ENCODE measurements at places on chromosomes 4 and X.

DNA sequence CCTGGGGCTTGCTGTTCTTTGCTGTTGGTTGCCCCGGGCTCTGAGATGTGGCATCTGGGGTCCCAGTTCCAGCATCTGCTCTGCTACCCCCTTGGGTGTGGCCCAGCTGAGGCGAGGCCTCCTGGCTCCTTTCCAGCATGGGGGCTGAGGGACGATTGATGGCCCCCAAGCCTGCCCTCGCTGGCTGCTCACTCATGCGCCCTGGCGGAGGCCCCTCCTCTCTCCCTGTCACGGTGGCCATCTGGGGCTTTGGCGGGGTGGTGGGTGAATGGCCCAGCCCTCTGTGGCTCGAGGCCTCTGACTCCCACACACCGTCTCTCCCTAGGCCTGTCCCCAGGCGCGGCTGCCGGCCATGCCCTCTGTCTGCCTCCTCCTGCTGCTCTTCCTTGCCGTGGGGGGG is 1.8 kb downstream of the PLXNA3 start:
- DNase-seq, result no peak

- no peak for DNase-seq
Measured at GRCh38 chr4:15063341-15063740, 61.1 kb downstream of the CPEB2 start.

DNA sequence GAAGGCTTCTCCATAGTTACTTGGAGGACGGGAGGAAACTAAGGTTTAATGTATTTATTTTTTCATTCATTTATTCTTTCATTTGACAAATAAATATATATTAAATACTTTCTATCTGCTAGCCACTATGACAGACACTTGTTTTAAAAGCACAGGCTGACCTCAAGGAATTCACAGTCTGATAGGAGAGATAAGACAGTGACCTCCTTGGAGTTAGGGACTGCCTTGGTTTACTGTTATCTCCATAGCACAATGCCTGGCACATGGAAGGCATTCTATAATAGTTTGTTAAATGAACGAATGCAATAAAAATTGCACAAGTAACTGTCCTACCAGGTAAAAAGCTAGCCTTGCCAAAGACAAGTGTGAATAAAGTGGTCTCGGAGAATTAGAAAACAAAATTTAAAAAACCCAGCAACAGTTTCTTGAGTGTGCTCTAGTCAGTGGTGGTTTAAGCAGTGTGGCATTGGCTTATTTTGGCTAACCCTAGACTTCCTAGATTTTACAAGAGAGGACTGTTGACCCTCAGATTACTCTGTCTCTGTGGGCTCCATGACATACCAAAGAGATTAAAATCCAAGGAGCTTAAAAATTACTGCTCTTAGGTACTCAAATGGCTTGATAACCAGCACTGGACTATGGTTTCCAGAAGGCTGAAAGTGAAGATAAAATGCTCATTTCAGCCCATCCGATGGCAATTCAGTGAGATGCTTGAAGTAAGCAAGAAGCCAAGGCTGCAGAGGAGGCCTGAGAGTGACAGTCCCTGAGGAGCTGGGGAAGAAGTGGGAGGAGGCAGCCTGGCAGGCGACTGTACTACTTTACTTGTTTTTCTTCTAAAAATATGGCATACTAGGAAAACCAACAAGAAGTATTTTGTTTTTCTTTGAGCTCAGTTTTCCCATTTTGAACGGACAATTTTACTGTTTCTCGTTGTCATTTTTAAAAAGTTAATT is 9.6 kb downstream of the AFP start:
- no peak for DNase-seq

DNA sequence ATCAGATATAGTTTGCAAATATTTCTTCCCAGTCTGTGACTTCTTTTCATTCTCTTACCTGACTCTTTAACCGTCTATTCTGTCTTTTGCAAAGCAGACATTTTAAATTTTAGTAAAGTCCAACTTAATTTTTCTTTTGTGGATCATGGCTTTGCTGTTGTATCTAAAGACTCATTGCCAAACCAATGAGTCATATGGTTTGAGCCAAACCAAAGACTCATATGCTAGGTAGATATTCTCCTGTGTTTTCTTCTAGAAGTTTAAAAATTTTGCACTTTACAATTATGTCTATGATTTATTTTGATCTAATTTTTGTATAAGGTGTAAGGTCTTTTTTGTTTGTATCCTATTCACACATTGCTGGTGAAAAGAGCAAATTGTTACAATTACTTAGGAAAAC is 446.8 kb downstream of the ANKRD50 start:
- no peak for DNase-seq

GRCh38 chrX:54181202-54181953 is 1.7 kb downstream of the FAM120C start:
- no peak for DNase-seq

GRCh38 chr4:176002007-176002613 is 63.5 kb upstream of the WDR17 start:
- DNase-seq, result no peak

GRCh38 chr4:90071289-90072235 is 55.6 kb upstream of the CCSER1 start:
- no peak for DNase-seq

GRCh38 chrX:117788339-117788738 is 328.3 kb downstream of the KLHL13 start:
- DNase-seq, result no peak

DNA sequence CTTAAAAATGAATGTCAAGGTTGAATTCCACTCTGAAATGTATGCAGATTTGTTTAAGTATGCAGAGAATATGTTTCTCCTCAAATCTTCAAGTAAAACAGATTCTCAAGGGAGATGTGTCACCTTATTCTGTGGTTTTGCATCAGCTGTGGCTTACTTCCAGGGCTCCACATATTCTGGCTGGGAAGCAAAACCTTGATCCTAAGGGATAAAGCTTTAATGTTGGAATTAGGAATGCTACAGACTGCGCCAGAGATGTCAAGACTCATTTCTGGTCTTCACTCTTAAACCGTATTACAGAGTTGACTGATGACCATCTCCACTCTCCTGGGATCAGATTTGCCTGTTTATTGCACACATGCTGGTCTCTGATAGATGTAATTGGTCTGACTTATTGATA is 143.9 kb upstream of the DIPK2B start:
- DNase-seq, result no peak

DNA sequence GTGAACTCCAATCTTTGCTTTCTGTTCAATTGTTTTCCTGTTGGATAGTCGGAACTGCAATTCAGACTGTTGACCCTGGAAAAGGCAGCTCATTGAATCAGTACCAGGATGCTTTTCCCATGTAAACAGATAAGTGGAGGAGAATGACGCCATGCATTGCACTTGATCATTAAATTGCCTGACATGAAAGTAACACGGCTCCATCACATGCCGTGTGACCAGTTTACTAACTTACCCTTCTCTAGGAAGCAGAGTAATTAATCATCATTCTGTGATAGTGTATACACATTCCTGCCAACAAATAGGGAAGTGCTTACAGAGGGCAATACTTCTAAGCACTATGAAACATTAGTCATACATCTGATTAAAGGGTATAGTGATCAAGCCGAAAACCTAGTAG is 101.4 kb downstream of the PPARGC1A start:
- DNase-seq, result no peak

Data from activated T-helper 9 cell treated with anti-CD3 and anti-CD28 coated beads, Interleukin-2, amount 50 U/mL, for 16 hours (primary cell).